Progenitor cell of endocrine pancreas (in vitro differentiated cells): ENCODE measurements at places on chromosomes 3 and 15.

DNA sequence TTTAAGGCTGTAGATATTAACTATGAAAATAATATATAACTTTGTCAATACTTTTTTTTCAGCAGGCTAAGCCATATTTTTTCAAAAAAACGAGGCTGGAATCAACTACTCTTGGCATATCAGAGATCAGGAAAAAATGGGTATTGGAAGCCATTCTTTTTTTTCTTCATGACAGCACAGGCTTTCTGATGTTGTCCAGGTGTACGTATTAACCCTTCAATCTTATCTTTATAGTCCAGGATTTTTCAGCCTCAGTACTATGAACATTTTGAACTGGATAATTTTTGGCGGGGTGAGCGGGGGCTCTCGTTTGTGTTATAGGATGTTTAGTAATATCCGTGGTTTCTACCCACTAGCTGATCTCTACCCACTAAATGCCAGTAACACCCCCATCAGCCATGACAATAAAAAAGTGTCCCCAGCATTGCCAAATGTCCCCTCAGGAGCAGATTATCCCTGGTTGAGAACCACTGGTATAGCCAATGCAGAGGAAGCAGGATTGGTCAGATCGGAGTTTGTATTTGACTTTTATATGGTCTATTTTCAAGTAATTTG is 52.0 kb downstream of the PLCL2 start:
- DNase-seq, result no peak

GRCh38 chr15:79513417-79513816 is 81.3 kb downstream of the MINAR1 start:
- no peak for DNase-seq

DNA sequence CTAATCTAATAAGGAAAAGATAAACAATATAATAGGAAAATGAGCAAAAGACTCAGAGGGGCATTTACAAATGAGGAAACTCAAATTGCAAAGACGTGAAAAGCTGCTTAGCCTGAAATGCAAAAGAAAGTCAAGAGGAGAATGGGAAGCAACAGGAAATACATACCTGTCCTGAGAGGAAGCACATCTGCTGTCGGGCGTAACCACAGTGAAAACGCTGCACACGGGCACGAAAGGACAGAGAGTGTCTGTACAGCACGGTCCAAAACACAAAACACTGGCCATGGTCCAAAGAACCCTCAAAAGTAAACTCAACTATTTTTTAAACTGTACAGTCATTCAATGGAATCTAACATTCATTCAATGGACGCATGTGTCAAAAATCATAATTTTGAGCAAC is 100.6 kb downstream of the CHSY1 start:
- DNase-seq, result no peak

- DNase-seq, result no peak
Observed at GRCh38 chr15:78950343-78950742, 5.5 kb upstream of the CTSH start.

DNA sequence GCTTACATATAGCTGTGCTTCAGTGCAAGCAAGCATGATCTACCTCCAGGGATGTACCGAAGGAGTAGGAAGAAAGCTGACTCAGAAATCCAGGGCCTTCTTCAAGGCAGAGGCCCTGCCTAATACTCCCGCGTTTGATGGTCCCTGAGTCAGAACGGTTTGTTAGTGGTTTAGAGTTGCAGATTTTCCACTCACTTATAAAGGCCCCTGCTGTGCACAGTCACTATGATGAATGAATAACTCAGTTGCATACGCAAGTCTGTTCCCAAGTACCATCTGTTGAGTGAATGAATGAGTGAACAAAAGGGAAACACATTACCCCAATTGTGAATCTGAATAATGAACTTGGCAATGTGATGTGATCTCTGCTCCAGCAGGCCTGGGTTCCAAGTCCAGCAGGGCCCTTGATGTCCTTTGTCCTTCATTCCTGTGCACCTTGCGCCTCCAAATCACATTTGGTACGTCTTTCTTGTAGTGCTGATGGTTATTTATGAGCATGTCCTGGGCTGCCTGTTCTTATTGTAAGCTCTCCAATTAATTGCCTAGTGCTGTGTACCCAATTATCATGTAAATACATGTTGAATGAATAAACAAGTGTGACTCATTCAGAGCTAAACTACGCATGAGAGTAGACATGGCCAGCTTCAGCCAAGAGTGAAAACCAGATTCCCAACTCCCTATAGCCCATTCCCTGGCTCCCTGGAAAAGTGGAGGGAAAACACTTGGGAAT is 85.3 kb upstream of the LIMD1 start:
- no peak for DNase-seq
